ENCODE measurements at places on chromosomes 2 and 18.

DNA sequence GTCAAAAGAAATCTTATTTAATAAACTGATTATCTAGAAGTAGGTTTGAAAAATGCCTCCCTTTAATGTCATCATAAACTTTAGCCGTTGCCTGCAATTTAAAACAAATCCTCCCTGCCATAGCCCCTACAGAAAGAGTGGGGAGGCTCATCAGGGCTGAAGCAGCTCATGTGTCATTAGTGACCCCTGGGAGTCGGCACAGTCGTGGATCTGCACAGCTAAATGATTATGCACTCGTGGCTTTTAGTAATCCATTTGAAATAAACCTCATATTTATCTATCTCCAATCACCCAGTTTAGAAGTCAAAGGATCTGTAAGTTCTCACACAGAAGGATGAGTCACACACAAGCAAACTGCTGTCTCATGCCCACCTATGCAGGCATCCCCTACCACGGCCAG, 277.3 kb downstream of the SS18 start:
- DNase-seq: no peak

DNA sequence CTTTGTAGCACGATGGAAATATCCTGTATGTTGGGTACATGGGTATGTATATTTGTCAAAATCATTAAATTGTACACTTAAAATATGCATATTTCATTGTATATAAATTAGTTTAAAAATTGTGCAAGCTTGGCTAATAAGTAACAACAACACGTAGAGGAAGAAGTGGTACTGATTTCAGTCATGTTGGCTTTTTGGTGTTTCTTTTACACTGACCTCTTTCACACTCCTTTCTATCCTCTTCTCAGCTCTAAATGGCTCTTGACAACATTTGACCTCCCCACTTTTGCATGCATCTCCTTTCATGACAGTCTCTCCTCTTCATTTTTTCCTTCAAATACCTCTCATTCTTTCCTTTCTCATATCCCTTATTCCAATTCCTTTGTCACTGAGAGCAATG, 801.4 kb upstream of the ZEB2 start:
- DNase-seq: no peak

GRCh38 chr2:170047331-170048065, 130.4 kb upstream of the MYO3B start:
- no peak for DNase-seq

DNA sequence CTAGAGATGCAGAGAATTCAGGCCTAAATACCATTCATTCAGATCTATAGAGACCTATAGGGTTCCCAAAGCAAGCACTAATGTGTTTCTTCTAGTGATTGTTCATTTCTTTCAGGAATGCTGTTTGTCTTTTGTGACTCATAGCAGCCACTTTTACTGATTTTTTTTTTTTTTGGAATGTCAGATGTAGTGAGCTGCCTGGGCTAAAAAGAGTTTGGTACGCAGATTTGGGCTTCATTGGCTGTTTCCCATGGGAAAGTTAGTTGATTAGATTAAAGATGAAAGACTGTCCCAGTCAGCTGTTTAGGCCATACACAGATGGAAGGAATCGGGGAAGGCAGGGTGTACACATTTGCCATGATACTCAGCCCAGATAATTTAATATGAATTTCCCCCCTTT, 87.6 kb downstream of the CDC42EP3 start:
- DNase-seq: no peak

GRCh38 chr2:1841461-1841860, 97.1 kb upstream of the PXDN start:
- DNase-seq: no peak

GRCh38 chr2:100612388-100613000, 49.7 kb downstream of the PDCL3 start:
- no peak for DNase-seq

GRCh38 chr2:152411154-152411553, 76.2 kb downstream of the FMNL2 start:
- DNase-seq: no peak

GRCh38 chr2:239382384-239382880, 18.4 kb downstream of the HDAC4 start:
- DNase-seq: no peak

DNA sequence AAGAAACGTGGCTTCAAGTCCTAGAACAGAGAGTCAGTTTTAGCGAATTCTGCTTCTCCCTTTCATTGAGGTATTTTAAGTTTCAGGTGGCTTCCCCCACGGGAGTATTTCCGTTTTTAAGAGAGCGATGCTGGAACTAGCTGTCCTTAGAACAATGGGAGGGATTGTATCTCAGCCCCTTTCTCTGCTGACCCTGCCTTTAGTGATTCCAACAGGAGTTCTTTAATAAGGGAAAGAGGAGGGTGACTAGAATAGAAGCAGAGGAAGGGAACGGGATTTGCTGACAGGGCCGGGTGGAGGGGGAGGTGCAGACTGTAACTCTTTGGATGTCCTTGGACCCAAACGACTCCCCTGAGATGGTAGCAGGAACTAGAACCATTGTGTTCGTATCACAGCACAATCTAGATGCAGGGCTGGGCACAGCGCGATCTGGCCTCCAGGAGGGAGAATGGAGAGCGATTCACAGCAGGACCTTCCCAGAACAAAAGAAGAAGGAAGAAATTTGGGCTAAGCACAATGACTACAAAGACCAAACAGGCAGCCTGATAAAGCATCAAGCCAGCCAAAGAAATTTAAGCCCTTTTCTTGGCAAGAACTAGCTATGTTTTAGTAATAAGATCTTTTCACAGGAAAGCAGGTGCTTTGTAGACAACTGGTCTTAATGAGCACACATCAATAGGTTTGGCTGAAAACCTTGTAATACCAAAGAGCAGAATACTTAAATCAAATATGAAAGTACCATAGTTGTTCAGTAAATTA, 15.8 kb upstream of the RTTN start:
- no peak for DNase-seq

- DNase-seq: peak; percentile 35
Observed at GRCh38 chr2:216222650-216223352, 113.7 kb downstream of the XRCC5 start.

- no peak for DNase-seq
Observed at GRCh38 chr2:42768706-42769256, 4.8 kb upstream of the OXER1 start.

DNA sequence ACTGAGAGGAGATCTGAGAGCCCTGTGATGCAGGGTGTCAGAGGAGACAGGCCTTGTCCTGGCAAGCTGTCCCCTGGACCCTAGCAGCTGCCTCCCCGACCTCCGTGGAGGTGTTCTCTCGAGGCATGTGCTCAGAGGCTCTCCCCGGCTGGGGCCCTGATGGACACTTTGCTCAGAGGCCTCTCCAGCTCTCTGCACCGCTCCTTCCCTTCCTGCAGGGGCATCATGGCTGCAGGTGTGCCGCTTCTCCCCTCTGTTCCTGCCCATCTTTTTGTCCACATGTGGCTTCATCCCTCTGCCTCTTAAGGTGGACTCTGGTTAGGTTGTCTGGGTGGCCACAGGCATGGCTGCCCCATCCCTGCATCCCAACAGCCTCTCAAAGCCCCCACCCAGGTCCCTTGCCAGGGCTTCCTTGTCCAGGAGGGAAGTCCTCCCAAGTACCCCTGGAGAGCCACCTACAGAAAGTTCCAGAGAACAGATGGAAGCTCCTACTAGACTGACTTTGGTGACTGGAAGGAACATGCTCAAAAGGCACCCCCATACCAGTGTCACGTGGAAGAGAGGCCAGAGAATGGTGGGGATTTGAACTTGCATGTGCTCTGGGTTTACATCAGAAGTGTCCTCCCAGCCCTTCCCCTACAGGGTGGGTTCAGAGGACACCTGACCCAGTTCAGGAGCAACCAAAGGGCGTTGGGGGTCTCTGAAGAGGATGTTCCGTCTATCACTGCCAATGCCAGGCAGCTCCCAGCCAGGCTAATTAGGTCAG, 120.4 kb downstream of the KLHL29 start:
- no peak for DNase-seq

DNA sequence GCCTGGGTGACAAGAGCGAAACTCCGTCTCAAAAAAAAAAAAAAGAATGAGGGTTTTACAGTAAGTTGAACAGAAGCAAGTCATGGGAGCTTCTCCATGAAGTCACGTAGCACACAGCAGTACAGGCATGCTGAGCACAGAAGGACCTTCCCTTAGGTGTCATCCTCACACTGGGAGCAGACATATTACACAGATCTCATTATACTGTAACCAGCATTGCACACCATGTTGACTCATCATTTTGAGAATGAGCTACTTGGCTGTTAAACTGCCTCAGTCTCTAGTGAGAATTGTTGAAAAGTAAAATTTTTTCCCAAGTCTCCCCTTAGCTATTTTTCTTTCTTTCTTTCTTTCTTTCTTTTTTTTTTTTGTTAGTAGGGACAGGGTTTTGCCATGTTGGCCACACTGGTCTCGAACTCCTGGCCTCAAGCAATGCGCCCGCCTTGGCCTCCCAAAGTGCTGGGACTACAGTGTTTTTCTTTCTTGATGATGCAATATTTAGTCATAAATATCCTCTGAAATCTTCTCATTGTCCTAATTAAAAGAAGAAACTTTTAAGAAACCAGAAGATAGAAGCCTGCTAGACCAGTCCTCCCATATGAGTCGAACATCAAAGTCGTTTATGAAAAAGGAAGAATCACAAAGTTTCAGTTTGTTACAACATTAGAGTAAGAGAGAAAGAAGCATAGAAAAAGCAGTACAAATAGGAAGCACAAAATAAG, 37.9 kb upstream of the PPP1CB start:
- DNase-seq: no peak

GRCh38 chr2:3956892-3957291, 253.5 kb downstream of the DCDC2C start:
- no peak for DNase-seq

- no peak for DNase-seq
Observed at GRCh38 chr2:213261715-213262114, 22.5 kb upstream of the SPAG16 start.
